ENCODE measurements at places on chromosomes 13 and 19.

DNA sequence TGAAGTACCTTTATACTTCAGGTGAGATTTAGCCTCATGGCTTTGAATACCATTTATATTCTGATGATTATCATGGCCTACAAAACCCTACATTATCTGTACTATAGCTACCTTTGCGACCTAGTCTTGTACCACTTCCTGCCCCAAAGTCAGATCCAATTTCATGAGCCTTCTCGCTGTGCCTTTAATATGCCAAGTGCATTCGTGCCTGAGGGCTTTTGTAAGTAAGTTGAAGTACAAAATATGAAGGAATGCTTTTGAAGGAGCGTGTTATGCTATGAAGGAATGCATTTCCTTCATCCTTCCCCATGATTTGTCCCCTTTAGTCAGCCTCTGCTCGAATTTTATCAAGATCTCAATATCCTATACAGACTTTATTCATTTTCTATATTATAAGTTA lies 9.2 kb upstream of the RASL11A start:
- no peak for DNase-seq

- DNase-seq, result no peak
Observed at GRCh38 chr19:14114854-14115253, 2.7 kb downstream of the PRKACA start.

DNA sequence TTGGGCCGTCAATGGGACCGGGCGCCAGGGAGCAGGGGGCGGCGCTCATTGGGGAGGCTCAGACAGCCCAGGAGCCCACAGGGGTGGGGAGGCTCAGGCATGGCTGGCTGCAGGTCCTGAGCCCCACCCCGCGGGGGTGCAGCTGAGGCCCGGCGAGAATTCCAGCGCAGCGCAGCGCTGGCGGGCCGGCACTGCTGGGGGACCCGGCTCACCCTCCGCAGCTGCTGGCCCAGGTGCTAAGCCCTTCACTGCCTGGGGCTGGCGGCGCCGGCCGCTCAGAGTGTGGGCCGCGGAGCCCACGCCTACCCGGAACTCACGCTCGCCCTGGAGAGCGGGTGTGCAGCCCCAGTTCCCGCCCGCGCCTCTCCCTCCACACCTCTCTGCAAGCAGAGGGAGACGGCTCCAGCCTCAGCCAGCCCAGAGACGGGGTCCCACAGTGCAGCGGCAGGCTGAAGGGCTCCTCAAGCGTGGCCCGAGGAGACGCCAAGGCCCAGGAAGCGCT lies 1227.4 kb downstream of the PCDH17 start:
- DNase-seq, result no peak

DNA sequence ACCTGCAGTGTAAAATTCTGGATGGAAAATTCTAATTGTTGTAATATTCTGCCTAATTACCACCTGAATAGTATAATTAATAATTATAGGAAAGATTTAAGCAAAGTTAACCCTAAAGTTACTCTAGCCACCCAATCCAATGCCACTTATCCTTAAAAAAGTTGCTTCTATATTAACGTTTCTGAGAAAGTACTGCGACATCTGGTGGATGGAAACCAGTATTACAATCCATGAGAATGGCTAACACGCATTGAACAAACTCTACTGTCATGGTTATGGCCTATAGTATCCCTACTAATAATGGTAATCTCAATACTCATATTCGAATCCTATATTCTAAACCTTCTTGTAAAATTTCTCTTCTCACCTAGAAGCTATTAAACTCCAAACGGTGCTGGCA lies 1551.8 kb downstream of the SLITRK1 start:
- DNase-seq, result no peak

DNA sequence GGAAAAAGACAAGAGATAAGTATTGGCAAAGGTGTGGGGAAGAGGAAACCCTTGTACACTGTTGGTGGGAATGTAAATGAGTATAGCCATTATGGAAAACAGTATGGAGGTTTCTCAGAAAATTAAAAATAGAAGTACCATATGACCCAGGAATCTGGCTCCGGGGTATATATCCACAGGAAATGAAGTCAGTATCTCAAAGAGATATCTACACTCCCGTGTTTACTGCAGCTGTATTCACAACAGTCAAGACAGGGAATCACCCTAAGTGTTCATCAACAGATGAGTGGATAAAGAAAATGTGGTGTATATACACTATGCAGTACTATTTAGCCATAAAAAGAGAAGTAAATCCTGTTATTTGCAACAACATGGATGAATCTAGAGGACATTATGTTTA lies 13.5 kb downstream of the KCTD12 start:
- no peak for DNase-seq

DNA sequence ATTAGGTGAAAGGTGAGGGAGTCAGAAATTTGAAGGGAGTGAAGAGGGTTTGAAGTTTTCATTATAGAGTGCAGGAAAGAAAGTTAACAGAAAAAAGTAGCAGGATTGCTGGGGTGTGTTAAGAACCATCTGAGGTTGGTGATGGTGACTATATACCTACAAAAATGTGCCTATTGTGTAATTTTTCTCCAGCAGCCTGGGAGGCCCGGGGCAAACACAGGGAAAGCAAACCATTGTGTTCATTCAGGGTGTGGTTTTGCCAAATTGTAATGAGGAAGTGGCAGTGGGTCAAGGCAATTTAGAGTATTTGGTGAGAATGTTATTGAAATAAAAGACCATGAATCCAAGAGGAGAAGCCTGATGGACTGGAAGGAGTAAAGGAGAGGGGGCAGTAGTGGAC lies 8.2 kb upstream of the SUCLA2 start:
- DNase-seq, result no peak

DNA sequence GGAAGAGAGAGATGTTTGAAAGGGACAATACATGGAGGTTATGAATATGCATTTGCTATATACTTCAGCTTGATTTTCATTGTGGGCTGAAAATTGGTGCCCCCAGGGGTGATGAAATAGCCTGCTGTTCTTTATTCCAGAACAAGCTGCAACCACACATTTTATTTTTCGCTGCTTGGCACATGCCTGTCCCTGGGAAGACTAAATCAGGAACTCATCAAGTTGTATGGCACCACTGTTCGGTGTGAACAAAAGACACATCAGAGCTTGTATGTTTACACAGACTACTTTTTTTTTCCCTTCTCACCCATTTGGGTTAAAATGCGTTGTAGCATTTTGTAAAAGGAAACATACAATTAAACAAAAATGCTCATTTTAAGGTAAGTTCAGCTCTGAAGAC lies 230.7 kb downstream of the NALCN start:
- no peak for DNase-seq

GRCh38 chr19:16721051-16721450 lies 1.4 kb downstream of the NWD1 start:
- no peak for DNase-seq

GRCh38 chr19:42595550-42596172 lies 937 bp upstream of the CEACAM8 start:
- no peak for DNase-seq

GRCh38 chr13:36925603-36926002 lies 5.6 kb upstream of the SMAD9 start:
- DNase-seq, result no peak

- no peak for DNase-seq
Observed at GRCh38 chr19:5109560-5109959, 140.6 kb downstream of the KDM4B start.

DNA sequence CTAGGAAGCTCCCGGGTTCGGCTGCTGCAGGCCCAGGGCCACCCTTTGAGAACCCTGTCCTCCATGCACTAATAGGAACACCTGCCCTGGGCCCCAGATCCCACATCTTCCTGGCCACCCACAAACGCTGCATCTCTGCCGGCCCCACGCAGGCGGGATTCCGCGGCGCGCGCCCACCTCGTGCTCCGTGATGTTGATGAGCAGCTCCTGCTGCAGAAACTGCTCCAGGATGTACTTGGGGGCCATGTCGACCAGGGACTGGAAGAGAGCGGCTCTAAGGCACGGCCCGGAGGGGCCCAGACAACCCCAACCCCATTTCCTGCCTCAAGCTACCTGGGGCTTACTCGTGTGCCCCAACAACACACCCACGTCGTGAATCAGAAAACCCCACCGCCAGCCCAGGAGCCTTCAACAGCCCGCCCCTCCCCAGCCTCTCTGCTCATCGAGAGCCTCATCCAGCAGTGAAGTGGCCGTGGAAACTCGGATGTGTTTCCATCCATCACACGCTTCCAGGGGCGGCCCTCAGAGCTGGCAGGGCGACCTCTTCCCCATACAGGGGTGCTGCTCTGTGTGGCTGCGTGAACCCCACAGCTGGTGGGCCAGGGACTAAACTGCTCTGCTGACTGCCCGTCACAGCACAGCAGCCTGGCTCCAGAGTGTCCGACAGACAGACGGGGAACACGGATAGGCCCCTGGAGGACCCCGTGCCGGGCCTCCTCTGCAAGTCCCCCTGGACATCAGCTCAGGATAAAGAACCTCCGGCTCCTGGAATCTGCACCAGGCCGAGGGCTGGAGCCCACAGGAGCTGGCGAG lies 4.2 kb downstream of the POLR2E start:
- no peak for DNase-seq

DNA sequence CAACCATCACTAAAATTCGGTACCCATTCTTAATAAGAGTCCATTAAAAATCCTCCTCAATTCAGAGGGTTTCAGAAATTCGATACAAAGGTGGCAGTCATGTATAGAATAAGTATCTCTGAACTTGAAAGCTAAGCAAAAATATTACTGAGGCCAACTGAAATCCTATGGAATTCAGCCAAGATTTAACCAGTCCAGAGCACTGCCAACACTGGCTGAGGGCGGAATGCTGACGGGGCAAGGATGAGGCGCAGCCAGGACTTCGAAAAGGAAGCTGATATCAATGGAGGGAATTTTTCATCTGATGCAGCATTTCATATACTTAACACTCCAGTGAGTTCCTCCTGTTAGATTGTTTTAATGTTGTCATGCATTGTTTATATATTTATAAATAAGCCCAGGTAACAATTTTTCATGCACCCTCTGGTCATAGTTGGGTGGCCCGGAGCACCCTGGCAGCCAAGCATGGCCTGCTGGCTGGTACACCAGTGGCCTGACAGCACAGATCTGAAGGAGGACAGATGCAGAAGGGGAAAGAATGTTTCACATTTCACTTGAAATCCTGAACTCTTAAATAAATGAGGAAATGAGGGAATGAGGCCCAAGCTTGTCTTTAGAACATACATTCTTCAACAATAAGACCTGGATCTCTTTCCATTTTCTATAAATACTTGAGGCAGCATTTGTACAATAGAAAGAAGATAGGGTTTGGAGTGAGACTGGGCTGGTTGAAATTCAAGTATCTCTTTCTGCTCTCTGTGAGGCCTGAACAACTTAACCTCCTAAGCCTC lies 41.5 kb downstream of the WDFY2 start:
- no peak for DNase-seq

- no peak for DNase-seq
Observed at GRCh38 chr13:39353988-39354387, 249.0 kb downstream of the LHFPL6 start.

- DNase-seq, result no peak
Observed at GRCh38 chr19:28420811-28421550, 792.0 kb downstream of the UQCRFS1 start.

DNA sequence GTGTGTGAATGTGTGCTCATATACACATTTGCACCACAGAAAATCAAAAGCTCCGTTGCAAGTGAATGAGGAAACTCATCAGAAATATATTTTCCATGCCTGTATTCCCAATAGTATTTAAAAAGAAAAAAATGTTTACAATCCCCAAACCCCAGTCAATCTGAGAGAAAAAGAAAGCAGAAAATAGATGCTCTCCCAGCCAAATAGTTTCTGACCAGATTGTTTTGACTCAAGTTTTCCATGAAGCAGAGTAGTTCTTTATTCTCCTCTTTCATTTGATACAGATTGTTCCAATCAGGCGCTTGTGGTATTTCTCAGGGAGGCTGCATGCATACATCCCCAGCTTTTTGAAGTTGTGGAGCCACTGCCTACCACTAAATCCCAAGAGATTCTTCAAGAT lies 110.6 kb downstream of the STARD13 start:
- no peak for DNase-seq

DNA sequence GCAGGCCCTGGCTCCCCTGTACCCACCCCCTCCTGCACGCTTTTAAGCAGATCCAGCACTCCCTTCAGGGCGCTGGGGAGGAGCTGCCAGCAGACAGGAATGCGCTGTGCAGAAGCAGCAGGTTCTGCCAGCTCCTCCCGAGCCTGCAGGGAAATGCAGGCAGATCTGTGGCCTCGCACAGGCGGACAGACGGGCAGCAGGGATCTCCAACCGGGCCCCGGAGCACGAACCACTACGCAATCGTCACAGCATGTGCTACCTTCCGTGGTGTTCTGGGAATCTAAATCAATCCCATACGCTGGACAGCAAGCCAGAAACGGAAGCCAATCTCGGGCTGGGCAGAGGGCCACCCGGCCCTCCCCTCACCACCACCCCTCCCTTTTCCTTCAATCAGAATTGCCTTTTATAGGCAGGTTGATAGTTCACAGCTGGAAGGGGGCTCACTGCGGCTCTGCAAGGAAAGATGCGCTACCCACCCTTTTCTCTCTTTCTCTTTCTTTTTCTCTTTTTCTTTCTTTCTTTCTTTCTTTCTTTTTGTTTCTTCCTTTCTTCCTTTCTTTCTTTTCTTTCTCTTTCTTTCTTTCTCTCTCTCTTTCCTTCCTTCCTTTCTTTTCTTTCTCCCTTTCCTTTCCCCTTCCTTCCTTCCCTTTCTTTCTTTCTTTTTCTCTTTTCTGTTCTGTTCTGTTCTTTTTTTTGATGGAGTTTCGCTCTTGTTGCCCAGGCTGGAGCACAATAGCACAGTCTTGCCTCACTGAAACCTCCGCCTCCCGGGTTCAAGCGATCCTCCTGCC lies 99.9 kb downstream of the GNG7 start:
- no peak for DNase-seq

DNA sequence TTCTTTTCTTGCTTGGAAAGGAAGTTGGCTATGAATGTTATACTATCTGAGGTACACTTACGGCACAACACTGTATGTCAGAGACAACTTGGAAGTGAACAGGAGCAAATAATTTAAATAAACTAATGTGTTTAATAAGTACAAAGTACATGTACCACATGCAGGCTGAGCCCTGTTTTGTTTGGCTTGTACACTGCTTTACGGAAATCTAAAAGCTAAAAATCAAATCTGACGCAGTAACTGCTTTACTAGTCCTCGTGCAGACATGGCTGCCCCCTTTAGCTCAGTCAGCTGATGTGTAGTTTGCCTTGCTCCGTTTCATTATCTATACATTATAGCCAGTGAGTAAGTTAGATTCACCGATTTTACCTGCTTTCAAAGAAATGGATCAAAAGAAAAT lies 36.5 kb downstream of the TDRD3 start:
- DNase-seq, result no peak

DNA sequence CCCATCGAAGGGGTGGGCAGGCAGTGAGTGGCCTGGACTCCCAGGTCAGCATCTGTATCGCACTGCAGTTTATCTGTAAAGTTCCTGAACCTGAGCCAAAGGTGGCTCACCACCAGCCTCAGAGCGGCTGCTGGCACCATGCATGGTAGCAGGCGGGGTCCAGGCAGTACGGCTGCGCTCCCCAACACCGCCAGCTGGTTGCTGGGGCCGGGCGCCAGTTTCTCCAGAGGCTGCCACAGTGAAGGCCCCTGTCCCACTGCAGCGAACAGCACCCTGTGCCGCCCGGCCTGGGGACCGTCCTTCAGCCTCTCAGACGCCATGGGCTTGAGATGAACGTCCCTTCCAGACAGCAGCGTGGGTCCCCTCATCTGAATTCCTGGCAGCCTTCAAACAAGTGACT lies 109.8 kb downstream of the KDM4B start:
- no peak for DNase-seq

GRCh38 chr13:45799451-45799850 lies 52.1 kb downstream of the SIAH3 start:
- DNase-seq, result peak; percentile 53

All from NCI-H1092 (cell line).